Fibroblast of the aortic adventitia (primary cell): ENCODE measurements at places on chromosomes 5 and 9.
A peak's percentile ranks its signal among the peaks of the same experiment; 100 is the strongest.

- no peak for DNase-seq
Observed at GRCh38 chr9:86812616-86813015, 134.7 kb downstream of the GAS1 start.

GRCh38 chr5:81402192-81402930 lies 8.4 kb upstream of the ACOT12 start:
- no peak for DNase-seq

GRCh38 chr5:147949711-147950573 lies 43.6 kb upstream of the C5orf46 start:
- DNase-seq, result peak; percentile 63

GRCh38 chr9:113634596-113635515 lies 171.3 kb downstream of the RGS3 start:
- DNase-seq, result no peak

DNA sequence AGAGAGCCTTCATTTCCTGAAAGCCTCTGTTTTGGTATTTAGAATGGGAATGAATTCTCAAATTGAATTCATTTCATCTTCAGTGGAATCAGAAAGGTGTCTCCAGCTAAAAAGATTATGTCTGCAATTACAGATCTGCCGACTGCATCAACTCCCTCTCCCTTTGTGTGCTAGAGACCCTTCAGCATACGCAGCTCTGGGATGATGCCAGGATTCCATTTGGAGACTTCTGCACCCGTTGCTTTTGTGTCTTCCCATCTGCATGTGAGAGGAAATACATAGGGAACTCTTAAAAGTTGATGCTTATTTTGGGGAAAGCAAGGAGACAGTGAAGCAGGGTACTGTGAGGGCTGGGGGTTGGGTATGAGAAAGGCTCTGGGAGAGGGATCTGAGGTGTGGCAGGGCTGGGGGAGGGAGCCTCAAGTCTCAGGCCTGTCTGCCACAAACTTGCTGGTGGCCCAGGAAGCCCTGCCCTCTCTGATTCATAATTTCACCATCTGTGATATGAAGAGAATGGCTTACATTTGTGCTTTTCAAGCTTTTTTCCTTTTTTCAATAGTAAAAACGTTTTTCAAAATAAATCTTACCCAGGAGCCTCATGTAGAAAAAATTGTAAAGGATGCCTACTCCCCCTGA lies 89.7 kb upstream of the SAP30L start:
- peak; percentile 59 for DNase-seq

GRCh38 chr5:13552361-13552760 lies 392.1 kb downstream of the DNAH5 start:
- no peak for DNase-seq

DNA sequence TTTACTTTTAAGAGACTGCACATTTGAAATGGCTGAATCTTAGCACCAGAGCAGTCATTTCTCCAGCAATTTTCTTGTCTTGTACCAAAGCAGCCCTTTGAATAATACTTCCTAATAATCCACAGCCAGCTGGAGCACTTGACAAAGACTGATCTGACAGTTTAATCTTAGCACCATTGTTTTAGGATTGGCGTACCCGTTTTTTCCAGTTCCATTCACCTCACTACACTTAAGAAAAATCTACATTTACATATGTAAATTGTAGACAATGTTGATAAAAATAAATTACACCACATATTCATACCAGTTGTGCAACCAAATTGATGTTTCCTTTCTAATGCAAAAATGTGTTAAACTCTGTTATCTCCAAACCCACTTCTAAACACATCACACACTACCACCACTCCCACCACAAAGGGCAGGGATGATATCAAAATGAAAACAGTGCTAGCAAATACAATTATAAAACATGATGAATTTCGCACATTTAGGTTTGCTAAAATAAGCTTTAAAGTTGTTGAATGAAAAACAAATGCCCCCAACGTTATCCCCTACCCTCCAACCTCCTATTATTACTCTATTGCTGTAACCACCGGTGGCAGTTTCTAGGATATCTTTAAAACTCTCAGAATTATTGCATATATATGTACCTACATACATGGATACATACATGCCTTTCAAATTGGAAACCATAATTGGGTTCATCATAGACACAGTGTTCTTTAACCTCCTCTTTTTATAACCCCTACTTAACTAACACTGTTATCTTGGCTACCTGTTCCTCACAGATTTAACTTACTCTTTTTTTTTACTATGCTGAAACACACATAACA lies 21.5 kb downstream of the SERINC5 start:
- no peak for DNase-seq

DNA sequence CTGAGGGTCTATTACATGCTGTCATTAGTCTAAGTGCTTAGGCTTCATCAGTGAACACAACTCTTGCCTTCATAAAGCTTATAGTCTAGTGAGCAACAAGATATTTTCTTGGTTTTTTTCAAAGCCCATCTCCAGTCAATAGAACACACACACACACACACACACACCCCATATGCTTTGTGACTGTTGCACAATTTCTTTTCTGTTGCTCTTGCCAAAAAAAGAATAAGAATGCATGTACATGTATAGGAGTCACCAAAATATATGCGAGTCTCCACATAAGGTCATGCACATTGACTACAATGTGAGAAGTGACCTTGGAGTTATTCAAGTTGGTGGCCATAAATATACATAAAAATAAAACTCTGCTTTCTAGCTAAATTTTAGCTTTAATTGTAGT lies 351.5 kb upstream of the TLE4 start:
- no peak for DNase-seq

GRCh38 chr9:89638359-89638758 lies 33.5 kb downstream of the GADD45G start:
- no peak for DNase-seq

GRCh38 chr9:76985581-76985980 lies 33.9 kb upstream of the FOXB2 start:
- peak; percentile 19 for DNase-seq

GRCh38 chr5:82885627-82886389 lies 191.4 kb downstream of the TMEM167A start:
- peak; percentile 23 for DNase-seq
